DMS79 treated with DMSO at 0.1 percent for 48 hours (cell line): ENCODE measurements at places on chromosomes 4 and X.

- DNase-seq: no peak
Measured at GRCh38 chr4:163107754-163108153, 58.9 kb downstream of the NAF1 start.

- DNase-seq: no peak
Measured at GRCh38 chr4:150875367-150875766, 139.7 kb downstream of the LRBA start.

DNA sequence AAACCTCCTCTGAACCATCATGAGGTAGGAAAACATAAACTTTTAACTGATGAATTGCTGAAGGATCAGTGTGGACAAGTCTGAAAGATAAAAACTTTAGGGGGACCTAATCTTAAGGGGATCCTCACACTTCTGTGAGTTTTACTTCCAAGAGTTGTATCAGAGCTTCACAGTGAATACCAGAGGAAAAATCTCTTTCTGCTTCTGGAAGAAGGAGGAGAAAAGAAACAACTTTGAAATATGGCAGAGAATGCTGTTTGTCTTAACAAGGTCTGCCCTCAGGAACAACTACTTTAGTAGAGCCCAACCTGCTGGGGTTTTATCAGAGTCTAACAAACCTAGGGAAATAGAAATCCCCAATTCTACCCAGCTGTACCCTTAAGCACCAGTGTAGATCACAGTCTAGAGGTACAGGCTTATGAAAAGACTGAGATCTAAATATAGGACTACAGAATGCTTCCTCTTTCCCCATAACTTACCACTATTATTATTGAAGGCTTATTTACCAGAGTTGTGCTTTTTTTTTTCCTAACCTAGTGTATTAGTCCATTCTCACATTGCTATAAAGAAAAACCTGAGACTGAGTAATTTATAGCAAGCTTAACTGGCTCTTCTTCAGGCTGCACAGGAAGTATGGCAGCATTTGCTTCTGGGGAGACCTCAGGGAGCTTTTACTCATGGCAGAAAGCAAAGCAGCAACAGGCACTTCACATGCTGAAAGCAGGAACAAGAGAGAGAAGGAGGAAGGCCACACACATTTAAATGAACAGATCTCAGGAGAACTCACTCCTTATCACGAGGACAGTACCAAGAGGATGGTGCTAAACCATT is 167.9 kb downstream of the CAMK2D start:
- DNase-seq: no peak

- DNase-seq: no peak
Measured at GRCh38 chr4:84531689-84532088, 32.6 kb upstream of the NKX6-1 start.

- DNase-seq: no peak
Measured at GRCh38 chrX:39633293-39633692, 464.5 kb downstream of the BCOR start.

- no peak for DNase-seq
Measured at GRCh38 chr4:30720021-30720660, at the start of gene PCDH7. Gene PCDH7 (plus strand): TSS chr4:30720369. CDS start chr4:30721423, 1,054 bp downstream.

GRCh38 chrX:129723511-129723910 is 15.3 kb upstream of the XPNPEP2 start:
- no peak for DNase-seq

GRCh38 chr4:112128452-112128851 is 16.8 kb upstream of the FAM241A start:
- DNase-seq: no peak

GRCh38 chrX:53080628-53081580 is 1.3 kb upstream of the TSPYL2 start:
- DNase-seq: no peak

DNA sequence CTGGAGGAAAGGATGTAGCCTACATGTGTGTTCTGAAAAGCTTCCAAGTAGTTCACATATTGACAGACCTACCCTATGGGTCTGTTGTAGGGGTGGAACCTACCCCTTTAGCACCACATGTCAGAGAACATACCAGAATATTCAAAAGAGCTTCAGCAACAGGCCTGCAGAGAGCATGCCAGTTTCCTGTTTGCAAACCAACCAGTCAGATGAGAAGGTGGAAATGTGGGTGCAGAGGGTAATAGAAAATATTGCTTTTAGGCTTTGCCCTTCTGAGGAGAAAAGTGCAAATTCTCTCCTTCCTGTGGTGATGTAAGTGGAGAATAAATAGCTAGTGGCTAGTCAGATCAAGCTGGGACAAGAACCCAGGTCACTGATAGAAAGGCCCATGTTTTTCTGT is 16.4 kb downstream of the INTS6L start:
- DNase-seq: no peak

- no peak for DNase-seq
Measured at GRCh38 chr4:81131563-81131962, 83.5 kb downstream of the PRKG2 start.

DNA sequence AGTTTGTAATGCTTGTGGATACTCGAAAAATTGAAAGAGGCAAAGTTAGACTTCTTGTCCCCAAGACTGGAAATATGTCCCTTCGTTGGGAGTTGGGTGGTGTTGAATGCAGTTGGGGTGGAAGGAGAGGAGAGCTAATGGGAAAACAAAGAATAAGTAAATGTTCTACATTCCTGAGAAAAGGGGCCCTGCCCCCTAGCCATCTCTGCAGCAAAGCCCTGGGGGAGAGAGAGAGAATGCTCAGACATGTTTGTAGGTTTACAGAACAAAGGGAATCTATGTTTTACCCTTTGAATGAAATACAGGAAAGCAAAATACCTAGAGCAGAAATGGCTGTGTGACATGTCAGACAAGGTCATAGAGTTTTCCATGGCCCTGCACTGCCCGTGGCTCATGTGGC is 88.1 kb downstream of the RASL11B start:
- no peak for DNase-seq

DNA sequence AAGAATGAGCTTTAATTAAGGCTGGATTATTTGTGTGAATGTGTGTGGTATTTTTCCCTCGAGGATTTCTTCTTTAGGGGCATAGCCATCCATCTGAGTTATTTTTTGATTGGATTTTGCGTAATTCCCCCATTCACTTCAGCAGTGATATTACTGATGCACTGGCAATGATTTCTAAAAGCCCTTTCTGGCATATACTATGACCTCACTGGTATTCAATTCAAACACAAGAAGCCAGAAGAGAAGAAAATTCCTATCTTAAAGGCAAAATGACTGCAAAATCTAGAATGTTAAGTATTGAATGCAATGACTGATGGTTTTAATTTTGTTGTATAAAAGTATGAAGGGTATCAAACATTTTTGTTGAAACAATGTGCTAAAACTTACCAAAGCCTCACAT is 71.1 kb upstream of the DDIT4L start:
- no peak for DNase-seq

- DNase-seq: no peak
Measured at GRCh38 chrX:52995987-52996331, 37.6 kb upstream of the FAM156A start.

- DNase-seq: no peak
Measured at GRCh38 chrX:71603618-71604017, 14.7 kb downstream of the CXCR3 start.

GRCh38 chr4:169253904-169254303 is 16.9 kb downstream of the SH3RF1 start:
- no peak for DNase-seq

- DNase-seq: no peak
Measured at GRCh38 chr4:31334086-31334910, 614.1 kb downstream of the PCDH7 start.

DNA sequence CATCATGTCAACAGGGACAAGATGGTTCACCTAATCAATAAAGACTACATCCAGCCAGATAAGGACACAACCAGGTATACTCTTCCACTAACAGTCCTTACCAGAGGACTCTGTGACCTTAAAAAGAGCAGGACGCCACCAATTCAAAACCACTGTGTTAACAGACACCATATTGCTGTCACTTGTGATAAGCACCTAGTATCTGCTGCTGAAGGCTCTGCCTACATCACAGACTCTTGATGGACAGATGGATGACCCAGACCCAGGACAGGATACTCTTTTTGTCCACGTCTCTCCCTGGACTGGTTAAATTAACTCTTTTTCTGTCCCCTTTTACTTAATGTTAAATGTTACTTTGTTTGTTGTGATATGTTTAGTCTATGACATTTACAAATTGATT is 586.2 kb upstream of the AGA start:
- DNase-seq: no peak

- no peak for DNase-seq
Measured at GRCh38 chr4:77525538-77525937, 80.1 kb upstream of the CXCL13 start.

- no peak for DNase-seq
Measured at GRCh38 chr4:1027915-1028238, 16.5 kb downstream of the FGFRL1 start.

GRCh38 chr4:15504041-15504440 is 34.4 kb downstream of the CC2D2A start:
- DNase-seq: no peak

DNA sequence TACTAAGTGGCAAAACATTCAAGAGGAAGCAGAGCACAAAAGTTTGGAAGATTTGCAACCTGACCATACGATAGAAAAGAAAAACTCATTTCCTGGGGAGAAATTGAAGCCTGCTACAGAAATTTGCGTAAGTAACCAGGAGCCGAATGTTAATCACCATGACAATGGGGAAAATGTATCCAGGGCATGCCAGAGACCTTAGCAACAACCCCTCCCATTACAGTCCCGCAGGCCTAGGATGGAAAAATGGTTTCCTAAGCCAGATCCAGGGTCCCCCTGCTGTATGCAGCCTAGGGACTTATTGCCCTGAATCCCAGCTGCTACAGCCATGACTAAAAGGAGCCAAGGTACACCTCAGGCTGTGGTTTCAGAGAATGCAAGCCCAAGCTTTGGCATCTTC is 472.2 kb upstream of the KLHL4 start:
- DNase-seq: no peak

GRCh38 chr4:171639540-171639939 is 173.7 kb upstream of the GALNTL6 start:
- DNase-seq: no peak

DNA sequence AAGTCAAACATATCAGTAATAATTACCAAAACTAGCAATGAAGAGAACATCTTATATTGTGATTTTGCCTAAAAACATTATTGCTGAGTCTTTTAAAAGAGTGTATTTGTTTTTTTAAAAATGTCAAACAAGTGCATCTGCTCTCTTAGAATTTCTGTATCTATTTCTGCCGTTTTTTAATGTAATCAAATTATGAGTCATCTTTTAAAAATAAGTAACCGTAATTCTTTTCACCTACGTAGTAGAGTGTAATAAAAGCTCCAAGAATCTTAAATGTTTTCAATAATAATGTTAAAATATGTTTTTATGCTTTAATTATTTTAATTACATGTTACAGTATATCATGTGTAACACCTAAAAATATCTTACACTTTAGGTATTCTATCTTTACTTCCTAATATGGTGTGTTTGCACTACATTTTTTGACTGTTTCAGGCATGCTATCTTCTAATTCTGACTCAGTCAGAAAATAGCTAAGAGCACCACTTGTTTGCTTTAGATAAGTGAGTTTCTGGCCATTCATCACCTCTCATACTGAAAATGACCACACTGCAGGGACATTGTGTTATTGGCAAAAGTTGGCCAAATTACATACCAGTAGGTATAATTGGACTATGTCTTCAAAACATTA is 368.5 kb downstream of the PCDH7 start:
- DNase-seq: no peak

GRCh38 chrX:112802541-112802940 is 38.1 kb downstream of the AMOT start:
- no peak for DNase-seq

DNA sequence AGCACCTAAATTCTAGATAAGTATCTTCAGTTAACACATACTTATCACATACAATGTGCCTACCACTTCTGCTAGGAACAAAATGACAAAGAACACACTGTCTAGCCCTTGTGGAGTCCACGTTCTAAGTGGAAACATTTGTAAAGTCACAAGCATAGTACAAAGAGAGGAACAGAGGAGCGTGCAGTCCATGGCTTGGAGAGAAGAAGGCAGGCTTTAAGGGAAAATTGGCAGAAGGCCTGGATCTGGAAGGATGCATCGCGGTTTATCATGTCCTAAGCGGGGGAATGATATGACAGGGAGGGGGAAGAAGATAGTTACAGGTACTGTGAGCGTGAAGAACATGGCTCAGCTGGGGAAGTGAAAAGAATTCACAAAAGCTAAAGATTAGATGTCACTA is 218.0 kb downstream of the PRDM5 start:
- DNase-seq: no peak

DNA sequence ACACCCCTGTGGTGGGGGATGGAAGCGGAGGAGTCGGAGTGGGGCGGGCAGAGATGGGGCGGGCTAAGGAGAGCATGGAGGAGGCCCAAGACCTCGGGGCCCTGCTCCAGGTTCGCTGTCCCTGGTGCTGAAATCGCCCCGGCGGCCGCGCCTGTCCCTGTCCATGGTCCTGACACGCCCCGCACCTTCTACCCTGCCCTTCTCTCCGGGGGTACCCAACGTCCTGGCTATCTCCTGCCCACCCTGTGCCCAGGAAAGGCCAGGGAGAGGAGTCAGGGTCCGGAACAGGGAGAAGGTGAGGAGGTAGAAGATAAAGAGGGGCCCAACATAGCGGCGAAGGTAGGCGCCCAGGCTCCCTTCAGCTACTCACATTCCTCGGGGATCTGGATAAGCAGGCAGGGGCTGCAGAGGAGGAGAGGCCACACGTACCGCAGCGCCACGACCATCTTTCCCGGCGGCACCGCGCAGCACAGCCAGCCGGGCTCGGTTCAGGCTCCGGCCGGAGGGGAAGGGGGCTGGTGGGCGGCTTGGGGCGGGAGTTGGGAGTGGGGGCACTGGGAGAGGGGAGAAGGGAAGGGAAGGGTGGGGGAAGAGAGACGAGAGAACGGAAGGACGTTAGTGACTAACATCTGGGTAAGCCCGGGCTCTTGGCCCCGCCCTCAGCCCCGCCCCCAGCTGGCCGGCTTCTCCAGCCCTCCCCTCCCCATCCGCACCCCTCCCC is 10.4 kb downstream of the L1CAM start:
- peak; percentile 12 for DNase-seq

DNA sequence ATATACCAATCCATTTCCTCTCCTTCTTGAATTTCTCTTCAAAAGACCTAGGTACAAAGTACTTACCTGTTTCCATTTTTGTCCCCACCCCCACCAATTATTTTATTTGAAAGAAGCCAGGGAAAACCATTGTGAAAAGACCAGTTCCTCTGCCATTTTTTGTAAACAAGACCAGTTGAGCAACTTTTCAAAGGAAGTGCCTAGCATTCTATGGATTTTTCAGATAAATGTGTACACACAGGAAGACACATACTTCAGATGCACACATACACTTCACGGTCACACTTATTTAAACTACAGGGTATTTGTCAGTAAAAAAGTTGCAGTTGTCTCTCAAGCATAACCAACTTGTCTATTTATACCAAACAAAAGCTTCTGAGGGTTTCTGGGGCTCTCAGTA is 587.2 kb upstream of the KLHL4 start:
- no peak for DNase-seq

- no peak for DNase-seq
Measured at GRCh38 chr4:3491681-3492405, 28.7 kb downstream of the DOK7 start.

GRCh38 chr4:184802697-184803015 is 23.1 kb downstream of the ACSL1 start:
- no peak for DNase-seq
